Renal cortex interstitium (tissue), 15 donors: ENCODE measurements at places on chromosomes 1 and 21. TPM values are rescaled to one million over a fixed set of nuclear protein-coding genes. Genes with fewer than 3 reads are reported as not detected.

DNA sequence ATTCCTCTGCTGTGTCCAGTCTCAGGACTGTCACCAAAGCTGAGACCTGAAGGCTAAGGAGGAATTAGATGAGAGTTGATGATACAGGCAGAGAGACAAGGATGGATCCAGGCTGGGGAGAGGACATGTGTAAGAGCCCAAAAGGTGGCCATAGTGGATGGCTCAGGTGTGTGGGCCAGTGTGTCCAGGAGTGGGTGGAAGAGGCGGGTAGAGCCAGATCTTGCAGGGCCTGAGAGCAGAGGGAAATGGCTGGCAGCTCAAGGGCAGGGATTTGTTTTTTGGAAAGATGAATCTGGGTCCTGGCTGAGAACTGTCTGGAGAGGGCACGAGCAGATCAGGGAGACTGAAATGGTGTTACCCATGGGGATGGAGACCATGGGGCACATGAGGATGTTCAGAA, 38.1 kb downstream of the AZIN2 start:
- no peak for DNase-seq

GRCh38 chr1:208154040-208154439, 90.1 kb downstream of the PLXNA2 start:
- no peak for DNase-seq

DNA sequence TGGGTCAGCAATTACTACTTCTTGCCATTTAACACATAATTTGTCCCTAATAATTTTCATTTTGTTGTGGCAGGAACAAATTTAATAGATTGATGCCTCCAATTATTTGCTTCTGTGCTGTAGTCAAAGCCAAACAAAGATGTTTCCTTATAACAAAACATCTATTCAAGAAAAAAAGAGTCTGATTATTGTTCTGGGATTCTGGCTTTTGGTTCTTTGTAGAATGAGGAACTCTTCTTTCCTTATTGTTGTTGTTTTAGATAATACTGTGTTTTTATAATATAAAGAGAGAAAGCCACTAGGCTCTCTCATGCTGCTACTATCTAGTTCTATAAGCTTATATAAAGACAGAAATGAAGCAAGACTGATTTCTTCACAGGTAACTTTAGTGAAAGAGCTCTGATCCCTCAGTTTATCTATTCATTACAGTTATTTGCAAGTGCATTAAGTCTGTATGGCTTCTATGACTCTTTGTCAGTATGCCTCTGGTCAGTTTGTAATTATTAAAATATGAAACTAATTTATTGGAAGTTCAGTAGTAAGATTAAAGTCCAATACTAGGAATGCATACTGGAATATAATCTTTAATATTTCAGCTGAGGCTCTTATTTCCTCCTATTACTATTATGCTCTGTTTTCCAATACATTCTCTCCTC, 37.4 kb downstream of the PRKACB start:
- no peak for DNase-seq

NGF gene
- 2.5 TPM for polyA plus RNA-seq

GRCh38 chr1:27031235-27032118, 18.8 kb upstream of the TENT5B start:
- peak; percentile 68 for DNase-seq

DNA sequence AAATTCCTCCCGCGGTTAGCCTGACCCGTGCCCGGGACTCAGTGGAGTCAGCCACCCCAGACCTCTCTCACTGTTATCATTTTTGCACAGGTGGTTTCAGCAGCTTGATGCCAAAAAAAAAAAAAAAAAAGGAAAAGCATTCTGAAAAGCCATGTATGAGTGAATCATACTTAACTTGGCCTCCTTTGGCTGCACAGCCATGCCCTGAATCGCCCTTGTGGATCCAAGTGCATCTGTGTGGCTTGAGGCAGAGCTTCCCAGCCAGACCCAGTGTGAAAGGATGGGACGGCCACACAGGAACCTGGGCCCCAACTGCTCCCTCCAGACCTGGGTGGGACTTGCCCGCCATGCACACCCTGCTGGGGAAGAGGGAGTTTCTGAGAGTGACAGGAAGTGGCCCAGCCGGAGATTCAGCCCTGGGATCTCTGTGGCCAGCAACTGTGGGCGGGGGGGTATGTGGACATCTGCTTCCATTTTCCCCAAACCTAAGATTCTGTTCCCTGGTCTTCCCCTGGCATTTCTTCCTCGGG, 8.6 kb downstream of the YBEY start:
- no peak for DNase-seq

DNA sequence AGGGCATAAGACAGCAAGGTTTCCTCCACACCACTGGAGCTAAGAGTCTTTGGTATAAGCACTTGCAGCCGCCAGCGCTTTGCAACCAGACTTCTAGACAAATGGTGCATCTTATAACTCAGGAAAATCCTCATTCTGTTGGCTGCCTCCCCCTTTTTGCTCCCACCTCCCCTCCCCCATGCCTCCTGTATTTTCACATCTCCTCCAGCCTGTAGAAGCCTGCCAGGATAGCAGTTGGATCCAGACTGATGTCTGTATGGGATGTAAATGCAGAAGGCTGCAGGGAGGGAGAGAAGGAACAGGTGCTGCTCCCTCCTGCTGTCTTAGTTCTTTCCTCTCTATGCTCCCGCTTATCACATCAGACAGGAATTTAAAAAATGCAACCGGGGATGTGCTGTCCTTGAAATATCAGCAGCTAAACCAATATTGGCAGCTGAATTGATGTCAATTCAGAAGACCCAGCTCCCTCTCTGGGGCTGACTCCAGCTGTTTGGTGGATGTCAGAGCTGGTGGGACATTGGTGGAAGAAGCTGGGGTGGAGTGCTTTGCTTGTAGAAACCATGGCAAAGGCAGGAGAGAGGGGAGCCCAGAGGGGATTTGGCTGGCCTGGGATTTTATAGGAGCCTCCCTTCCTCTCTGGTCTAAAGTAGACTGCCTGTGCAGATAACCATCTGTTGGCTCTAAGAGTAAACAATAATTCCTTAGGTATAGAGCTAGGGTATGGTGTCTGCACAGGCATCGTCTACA, 53.5 kb downstream of the NFASC start:
- no peak for DNase-seq

DNA sequence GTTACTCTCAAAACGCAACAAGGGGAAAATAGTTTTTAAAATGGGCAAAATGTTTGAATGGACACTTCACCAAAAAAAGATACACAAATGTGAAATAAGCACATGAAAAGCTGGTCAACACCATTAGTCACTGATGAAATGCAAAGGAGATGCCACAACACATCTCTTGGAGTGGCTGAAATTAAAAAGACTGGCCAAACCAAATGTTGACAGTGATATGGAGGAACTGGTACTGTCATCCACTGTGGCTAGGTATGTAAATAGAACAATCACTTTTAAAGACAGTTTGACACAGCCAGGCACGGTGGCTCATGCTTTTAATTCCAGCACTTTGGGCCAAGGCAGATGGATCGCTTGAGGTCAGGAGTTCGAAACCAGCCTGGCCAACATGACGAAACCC, 91.1 kb downstream of the POFUT2 start:
- DNase-seq, result no peak

C1QC gene
- 10.1 TPM for polyA plus RNA-seq

DNA sequence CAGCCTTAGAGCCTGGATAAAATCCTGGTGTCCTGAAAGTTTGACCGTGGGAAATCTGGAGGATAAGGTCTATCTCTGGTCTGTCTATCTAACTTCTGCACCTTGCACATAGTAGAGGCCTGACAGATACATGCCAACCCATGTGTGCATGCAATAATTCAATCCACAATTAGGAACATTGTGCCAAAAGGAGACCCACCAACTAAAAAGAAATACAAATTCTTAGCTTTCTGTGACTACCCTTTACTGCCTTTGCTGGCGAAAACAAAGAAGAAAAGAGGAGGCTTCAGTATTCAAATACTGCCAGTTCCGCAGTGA, 381 bp upstream of the KLHL20 start:
- DNase-seq, result no peak
